Frontal cortex (tissue), 4 donors: ENCODE measurements at places on chromosomes 4 and X. TPM values are rescaled to one million over a fixed set of nuclear protein-coding genes. Genes with fewer than 3 reads are reported as not detected.

DNA sequence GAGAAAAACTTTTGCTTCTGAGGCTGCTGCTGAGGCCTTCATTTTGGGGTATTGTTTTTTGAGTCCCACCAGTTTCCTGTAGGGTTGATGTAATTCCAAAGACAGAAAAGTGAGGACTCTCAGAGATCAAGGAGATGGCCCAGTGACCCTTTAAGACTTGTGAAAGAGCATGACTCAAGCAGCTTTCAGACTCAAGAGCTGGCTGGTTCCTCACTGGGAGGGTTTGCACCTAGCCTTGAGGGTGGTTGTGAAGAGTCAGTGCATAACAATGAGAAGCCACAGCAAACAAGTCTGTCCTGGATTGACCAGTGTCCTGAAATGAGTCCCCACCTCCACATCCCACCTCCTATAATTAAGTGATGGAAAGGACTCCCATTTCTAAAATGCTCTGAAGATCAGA, 89.2 kb downstream of the NHS start:
- DNase-seq, result no peak

- no peak for DNase-seq
These were observed 179.7 kb upstream of the TET2 start for GRCh38 chr4:104967034-104967401.

- DNase-seq, result no peak
These were observed 104.6 kb downstream of the NBDY start for GRCh38 chrX:56833626-56834025.

HPSE gene
- total RNA-seq, result 0.82 TPM

TREX2 gene
- 2.9 TPM for total RNA-seq

SERTM2 gene
- under 0.01 TPM for total RNA-seq

DNA sequence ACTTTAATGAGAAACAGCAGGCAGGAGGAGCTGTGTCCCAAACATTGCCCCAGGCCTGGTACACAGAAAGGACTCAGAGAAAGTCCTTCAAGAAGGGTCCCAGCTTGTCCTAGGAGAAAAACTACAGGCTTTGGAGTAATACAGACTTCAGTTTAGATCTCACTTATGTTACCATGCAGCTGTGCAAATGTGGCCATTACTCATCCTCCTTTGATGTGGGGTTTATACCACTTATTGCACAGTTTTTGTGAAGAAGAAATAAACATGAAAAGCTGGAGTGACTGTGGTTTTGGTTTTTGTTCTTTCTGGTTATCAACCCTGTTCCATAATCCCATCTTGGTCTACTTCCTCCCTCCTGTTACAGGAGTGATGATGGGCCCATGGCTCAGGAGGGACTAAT, 8.1 kb upstream of the CYTL1 start:
- DNase-seq, result no peak

GAGE13 gene
- total RNA-seq, result not detected

- DNase-seq, result no peak
These were observed 34.9 kb downstream of the MGST2 start for GRCh38 chr4:139700568-139700967.

TEX11 gene
- not detected for total RNA-seq

DNA sequence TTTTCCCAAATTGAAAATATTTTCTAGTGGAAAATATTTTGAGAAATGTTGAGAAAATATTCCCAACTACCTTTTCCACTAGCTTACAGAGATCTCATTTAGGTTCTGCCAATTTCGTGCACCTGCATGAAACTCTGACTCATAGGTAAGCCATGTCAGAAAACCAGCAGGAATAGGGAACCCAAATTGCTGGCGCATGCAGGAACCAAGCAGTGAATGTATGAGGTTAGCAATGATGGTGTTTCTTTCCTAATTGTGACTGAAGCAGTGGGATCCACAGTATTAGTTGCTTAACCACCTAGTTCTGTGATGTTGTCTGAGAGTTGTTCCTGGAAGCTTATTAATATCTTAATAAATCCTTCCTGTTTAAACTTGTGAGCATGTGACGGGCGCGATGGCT, 381.0 kb upstream of the TRAM1L1 start:
- DNase-seq, result no peak

GRCh38 chr4:129264008-129264657, 168.2 kb downstream of the C4orf33 start:
- no peak for DNase-seq

SGCB gene
- 66.0 TPM for total RNA-seq

- DNase-seq, result no peak
These were observed 78.6 kb downstream of the PPP2R2C start for GRCh38 chr4:6393544-6394475.

DNA sequence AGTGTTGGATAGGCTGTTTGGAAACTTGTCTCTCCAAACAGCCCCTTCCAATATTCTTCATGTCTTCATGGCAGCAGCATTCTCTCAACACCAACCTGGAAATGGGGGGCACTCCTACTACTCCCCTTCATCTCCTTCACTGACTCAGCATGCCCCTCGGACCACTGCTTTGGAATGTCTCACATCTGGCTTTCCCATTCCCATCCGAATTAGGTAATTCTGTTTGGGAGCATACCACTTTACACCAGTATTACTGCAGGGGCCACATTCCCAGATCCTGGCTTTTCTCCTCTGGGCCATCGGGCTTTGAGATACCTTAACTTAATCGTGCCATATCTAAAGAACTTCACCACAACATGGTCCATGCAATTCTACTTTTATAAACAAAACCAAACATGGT, 100.8 kb downstream of the MAML3 start:
- DNase-seq, result no peak

ATP6AP2 gene
- 106 TPM for total RNA-seq

DNA sequence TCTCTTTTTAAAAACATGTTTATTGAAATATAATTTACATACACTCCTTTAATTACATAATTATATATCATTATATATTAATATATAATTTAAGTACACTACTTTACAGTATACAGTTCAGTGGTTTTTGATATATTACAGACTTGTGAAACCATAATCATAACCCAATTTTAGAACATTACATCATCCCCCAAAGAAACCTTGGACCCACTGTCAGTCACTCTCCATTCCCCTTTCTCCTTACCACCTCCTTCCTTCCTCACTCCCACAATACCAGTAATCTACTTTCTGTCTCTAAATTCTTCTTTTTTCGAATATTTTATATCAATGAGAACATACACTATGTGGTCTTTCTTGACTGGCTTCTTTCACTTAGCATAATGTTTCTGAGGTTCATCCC, 17.9 kb upstream of the EXOSC9 start:
- DNase-seq, result no peak

- DNase-seq, result no peak
These were observed 4.0 kb downstream of the GRIA3 start for GRCh38 chrX:123188081-123188480.

SLITRK2 gene
- 3.7 TPM for total RNA-seq

- no peak for DNase-seq
These were observed 144.8 kb downstream of the FRYL start for GRCh38 chr4:48635310-48635709.

DNA sequence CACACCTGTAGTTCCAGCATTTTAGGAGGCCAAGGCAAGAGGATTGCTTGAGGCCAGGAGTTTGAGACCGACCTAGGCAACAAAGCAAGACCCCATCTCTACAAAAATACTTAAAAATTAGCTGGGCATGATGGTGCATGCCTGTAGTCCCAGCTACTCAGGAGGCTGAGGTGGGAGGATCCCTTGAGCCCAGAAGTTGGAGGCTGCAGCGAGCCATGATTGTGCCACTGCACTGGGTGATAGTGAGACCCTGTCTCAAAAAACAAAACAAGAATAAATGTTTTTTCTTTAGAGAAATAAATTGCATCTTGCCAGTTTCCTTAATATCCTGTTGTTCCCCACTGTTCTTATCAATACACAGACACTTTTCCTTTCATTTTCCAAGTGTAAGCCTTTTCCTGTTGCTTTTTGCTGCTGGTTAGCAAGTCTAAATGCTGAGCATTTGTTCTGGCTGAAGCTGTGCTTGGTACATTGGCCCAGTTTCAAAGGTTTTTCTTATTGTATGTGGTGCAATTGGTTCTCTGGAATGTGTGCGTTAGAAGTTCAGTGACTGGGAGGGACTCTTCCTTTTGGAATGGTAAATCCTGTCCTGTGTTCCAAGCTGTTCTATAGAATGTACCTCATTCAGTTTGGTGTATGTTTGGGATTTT, 98.2 kb downstream of the AFF1 start:
- no peak for DNase-seq

- DNase-seq, result no peak
These were observed 71.9 kb upstream of the STX18 start for GRCh38 chr4:4613641-4614286.

CXCL8 gene
- total RNA-seq, result 0.41 TPM

DNA sequence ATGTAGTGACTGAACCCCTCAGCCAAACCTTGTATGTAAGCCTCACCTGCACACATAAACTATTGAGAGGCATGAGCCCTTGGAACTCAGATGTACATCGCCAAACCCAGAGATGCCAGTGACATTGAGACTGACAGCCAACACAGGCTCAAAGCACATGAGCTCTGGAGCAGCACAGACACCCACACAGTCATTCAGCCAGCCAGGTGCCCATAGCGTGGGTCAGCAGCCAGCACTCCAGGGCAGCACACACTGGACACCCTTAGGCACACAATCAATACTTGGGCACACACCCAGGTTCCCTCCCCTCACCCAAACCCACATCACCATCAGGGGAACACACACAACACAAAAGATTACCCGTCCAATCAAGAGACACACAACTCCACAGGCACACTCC, 4.3 kb upstream of the TIMP1 start:
- DNase-seq, result no peak

DNA sequence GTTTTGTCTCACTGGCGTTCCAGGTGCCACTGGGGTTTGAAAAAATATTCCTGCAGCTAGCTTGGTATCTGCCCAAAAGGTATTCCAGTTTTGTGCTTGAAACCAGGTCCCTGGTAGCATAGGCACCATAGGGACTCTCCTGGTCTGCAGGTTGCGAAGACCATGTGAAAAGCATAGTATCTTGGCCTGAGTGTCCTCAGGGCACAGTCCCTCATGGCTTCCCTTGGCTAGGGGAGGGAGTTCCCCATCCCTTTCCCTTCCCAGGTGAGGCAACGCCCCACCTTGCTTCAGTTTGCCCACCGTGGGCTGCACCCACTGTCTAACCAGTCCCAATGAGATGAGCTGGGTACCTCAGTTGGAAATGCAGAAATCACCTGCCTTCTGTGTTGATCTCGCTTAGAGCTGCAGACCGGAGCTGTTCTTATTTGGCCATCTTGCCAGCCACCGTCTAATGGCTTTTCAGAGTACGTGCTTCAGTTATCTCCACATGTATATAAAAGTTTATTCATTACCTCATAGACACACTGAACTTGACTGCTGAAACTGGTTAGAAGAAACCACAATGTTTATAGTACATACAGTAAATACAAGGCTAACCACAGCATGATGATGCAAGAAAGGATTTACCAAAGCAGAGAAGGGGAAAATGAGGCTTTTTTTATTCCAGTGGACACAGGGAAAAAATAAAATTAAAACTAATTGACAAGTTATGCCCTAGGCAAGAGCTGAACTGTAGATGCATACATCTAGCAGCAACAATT, 10.6 kb downstream of the PBDC1 start:
- DNase-seq, result no peak

- DNase-seq, result no peak
These were observed 82.4 kb downstream of the CNGA2 start for GRCh38 chrX:151816934-151817333.

PAGE2B gene
- total RNA-seq, result not detected

DNA sequence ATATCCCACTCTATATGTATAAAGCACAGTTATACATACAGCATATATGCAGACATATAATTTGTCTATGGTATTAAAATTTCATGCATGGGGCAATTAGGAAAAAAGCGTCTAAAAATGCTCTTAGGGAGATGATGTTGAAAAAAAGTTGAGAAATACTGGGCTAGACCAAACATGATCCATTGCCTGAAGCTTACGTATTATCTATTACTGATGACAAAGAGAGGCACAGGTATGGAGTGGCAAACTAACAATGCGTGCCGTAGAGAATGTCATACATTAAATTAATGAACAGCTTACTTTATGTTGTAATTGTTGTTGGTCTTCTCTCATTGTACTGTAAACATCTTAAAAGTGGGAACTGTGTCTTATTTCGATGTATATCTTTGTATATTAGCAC, 13.9 kb downstream of the RHOH start:
- DNase-seq, result no peak

FGF2 gene
- 12.2 TPM for total RNA-seq

RP2 gene
- 20.8 TPM for total RNA-seq

DNA sequence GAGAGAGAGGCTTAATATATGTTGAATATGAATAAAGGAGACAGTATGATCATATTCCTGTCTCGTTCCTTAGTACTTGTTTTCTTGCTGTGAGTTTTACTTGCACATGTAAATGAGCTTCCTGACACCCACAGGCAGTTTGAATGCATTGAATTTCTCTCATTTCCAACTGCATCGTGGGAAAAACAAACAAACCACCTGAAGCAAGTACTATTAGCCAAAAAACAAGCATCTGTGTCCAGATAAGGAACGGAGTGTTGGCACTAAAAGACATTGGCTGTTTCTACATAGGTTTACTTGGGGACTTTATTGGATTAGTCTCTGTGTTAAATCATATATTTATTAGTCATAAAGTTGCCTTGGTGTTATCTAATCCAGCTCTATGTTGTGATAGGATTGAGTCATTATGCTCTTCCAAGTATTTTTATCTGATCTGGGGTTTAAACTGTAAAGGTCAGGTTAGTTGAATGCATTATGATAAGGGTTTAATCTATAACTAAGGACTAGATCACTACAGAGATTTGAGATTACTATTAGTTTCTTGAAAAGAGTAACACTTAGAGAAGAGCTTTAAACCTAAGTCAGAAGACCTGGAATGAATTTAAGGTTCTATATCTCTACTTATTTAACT, 339.0 kb upstream of the SPANXN4 start:
- DNase-seq, result no peak

GRCh38 chr4:2399216-2399615, 19.2 kb downstream of the ZFYVE28 start:
- DNase-seq, result no peak

DNA sequence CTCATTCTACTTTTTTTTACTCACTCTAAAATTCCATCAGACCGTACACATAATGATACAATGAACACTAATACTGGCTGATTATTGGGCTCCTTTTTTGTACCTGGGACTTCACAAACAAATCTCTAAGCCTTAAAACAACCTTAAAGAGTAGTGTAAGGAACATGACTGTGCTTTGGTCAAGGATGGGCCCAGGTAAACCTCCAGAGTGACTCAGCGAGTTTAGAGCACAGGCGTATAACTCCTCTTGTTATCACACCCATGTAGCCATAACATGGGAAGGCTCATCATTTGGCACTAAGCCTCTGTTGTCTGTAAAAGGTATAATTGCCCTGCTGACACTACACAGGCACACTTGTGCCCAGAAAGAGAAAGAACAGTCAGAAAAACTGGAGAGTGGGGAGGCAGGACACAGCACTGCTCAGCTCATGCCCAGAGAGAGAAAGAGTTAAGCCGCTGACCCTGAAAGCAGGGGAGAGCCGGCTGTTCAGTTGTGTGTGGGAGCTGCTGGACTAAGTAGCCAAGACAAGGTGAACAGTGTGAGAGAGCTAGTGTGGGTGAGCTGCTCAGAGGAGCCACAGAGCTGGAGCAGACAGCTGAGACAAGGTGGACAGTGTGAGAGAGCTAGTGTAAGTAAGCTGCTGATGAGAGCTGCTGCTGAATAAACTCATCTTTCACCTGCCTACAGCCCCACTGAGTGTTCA, 319.6 kb upstream of the BMP3 start:
- DNase-seq, result no peak
